ENCODE measurements at places on chromosomes 7 and 10.

GRCh38 chr7:46220066-46220630 lies 299.1 kb upstream of the IGFBP3 start:
- no peak for DNase-seq

DNA sequence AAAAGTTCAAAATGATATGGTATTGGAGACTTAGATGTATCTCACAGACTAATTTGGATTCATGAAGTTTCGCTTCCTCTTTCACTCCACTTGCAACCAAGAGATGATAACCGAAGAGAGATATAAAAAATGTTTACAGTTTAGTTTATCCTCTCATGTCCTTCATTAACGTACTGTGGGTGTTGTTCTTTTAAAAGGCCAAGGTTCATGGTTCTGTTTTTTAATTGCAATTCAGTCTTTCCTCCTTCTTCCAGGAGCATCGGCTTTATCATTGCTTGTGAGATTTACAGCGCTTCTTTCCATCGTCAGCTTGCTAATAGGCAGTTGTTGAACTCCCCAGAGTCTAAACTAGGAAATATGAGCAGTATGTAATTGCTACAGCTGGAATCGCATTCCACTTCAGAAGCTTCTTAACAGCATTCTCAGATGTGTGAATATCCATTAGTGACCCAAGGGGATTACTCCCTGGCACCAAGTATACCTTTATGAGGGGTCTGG lies 75.9 kb upstream of the HGF start:
- DNase-seq, result no peak

DNA sequence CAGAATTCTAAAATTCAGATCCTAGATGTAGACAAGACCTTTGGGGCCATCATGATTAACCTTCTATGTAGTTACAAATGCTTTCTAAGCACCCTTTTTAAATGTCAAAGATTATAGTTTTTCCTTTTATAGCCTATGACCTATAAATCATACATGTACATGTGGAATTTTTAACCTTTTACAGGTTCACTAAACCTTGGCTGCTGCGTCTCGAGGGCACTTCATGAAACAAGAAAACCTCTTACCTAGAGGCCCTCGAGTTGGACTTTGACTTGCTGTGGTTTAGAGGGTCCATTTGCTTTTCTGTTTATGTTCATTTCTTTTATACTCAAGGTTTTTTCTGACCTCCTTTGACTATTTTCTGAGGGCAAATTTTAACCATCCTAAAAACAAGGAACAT lies 302.2 kb downstream of the CSTF2T start:
- no peak for DNase-seq

DNA sequence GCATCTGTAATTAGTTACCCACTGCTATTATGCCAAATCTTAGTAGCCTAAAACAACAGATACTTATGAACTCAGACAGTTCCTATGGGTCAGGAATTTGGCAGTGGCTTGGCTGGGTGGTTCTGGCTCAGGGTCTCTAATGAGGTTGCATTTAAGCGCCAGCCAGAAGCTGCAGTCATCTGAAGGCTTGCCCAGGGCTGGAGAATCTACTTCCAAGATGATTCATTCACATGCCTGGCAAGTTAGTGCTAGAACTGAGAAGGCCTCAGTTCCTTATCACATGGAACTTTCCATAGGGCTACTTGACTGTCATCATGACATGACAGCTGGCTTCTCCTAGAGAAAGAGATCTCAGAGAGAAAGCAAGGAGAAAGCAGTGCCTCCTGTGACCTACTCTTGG lies 121.3 kb downstream of the AVL9 start:
- DNase-seq, result no peak

DNA sequence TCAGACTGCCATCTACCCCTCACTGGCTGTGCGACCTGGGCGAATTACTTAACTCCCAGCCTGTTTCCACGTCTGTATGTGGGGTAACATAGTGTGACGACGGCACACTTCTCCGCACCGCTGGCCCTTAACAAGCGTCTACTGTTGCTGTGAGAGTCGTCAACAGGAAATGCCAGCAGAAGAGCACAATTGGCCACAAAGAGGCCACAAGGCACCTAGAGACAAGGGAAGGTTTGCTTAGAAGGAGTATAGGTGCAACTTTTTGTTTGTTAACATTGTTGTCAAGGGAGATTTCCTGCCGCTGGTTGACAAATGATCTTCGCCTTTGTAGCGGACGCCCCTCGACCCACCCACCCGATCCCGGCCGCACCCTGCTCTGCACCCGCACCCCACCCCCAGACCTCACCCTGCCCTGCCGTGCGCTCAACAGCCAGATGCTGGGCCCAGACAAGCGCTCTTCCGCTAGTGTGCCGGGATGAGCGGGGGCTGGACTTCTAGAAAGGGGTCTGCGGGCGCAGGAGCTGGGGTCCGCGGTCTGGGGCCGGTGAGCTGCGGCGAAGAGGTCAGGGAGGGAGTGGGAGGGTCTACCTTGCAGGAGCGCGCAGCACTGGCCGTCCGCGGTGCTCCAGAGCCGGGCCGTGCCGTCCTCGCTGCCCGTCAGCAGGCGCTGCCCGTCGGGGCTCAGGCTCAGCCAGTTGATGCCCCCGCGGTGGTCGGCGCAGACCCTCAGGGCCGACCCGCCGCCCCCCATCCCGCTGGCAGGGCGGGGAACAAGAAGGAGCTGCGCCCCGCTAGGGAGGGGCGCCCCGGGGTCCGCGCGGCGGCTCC lies 785 bp downstream of the WDR86 start:
- DNase-seq, result no peak

DNA sequence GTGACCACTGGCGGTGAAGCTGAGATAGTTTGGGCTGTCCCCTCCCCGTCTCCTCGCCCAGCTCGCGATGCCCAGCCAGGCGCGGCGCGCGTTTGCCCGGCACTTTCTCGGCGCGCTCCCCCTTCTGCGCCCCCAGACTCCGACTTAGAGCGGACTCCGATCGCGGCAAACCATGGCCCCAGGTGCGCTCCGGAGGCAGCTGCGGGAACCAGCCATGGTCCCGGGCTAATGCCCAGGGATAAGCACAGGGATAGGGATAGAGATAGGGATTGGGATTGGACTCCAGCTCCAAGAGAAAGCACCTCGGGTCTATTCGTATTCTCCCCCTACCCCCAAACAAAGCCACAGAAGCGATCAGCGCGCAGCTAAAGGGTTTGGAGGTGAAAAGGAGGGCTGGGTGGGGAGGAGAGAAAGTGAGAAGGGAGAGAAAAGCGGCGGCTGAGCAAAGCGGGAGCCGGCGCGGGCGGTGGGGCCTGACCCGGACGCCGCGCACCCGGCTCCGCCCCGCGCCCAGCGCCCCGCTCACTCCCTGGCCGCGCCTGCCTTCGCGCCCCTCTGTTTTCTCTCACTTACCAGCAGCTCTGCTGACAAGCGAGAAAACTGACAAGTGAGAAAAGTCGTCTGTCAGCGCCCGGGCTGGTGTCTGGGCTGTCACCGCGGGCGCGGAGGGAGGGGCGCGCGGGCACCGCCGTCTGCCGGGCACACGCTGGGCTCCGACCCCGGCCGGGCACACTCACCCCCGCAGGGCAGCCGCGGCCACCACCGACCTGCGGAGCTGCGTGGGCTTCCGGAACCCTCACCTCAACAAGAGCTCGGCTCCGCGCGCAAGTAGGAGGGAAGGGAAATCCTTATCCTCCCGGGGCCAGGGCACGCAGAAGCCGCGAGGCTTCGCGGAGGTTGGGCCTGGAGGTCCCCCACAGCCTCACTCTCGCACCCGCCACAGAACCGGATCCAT lies at the start of gene PDE1C:
PDE1C (minus strand) TSS at position 2 of the 955 bp plus-strand sequence.
- no peak for DNase-seq

- no peak for DNase-seq
These were observed 351.1 kb upstream of the KLF6 start for GRCh38 chr10:4136121-4136520.

DNA sequence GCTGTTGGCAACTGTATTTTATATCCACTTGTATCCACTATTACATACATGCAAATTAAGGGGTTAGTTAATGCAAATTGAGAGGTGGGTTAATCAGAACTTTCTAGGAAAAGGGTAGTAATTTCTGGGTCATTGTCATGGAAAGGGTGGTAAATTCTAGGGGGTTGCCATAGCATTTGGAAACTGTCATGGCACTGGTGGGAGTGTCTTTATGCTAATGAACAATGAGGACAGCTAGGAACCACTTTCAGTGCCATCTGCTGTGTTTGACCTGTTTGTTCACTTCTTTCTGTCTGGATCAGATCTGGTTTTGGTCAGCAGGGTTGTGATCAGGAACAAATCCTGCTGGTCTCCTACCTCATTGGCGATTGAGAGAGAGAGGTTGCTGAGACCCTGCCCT lies 283.3 kb upstream of the PRKCQ start:
- DNase-seq, result no peak

GRCh38 chr7:158814637-158815036 lies 14.7 kb downstream of the ESYT2 start:
- DNase-seq, result no peak
